ENCODE measurements at places on chromosomes 2 and 18.

DNA sequence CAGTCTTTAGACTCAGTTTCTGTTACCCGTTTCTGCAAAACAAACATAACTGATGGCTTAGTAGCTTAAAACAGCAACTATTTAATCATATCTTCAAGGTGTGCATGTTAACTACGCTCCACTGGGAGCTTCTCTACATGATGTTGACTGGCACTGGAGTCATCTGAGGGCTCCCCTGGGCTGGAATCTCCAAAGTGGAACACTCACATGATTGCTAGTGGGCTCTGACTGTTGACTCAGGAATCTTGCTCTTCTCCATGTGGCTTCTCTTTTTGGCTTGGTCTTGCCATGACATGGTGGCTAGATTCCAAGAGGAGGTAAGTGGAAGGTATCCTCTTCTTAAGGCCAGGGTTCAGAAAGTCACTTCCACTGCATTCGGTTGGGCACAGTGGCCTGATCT is 160.8 kb downstream of the PMAIP1 start:
- DNase-seq, result no peak

GRCh38 chr2:18171191-18172139 is 293.0 kb downstream of the KCNS3 start:
- no peak for DNase-seq

DNA sequence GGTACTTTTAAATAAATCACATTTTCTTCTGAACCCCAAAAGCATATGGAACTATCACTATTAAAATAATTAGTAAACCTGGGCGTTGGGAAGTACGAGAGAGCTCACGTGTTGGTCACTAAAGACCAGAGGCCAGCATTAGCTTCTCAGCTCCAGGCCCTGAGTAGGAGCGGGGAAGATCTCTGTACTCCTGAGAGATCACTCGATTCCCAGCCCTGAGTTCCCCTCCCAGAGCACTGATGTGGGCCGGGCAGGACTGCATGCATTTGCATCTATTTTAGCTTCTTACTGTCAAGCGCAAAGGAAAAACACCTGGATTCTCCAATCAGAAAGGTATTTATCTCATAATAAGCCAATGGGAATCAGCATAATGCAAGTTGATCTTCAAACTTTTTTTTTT is 6.2 kb downstream of the PXDN start:
- no peak for DNase-seq

GRCh38 chr2:98569197-98569793 is 39.0 kb downstream of the COA5 start:
- DNase-seq, result peak; percentile 75

DNA sequence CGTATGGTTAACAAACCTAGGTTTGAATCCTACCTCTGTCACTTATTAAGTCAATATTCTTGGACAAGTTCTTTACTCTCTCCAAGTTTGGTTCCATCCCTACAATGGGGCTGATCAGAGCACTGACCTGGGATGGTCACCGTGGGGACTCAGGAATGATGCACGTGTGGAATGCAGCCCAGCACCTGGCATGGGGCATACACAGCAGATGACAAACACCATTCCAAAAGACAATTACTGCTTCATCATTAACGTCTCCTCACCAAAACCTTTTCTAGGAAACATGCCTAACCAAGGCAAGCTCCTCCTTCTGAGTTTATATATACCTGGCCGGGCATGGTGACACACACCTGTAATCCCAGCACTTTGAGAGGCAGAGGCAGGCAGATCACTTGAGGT is 532.9 kb upstream of the ID2 start:
- DNase-seq, result no peak

DNA sequence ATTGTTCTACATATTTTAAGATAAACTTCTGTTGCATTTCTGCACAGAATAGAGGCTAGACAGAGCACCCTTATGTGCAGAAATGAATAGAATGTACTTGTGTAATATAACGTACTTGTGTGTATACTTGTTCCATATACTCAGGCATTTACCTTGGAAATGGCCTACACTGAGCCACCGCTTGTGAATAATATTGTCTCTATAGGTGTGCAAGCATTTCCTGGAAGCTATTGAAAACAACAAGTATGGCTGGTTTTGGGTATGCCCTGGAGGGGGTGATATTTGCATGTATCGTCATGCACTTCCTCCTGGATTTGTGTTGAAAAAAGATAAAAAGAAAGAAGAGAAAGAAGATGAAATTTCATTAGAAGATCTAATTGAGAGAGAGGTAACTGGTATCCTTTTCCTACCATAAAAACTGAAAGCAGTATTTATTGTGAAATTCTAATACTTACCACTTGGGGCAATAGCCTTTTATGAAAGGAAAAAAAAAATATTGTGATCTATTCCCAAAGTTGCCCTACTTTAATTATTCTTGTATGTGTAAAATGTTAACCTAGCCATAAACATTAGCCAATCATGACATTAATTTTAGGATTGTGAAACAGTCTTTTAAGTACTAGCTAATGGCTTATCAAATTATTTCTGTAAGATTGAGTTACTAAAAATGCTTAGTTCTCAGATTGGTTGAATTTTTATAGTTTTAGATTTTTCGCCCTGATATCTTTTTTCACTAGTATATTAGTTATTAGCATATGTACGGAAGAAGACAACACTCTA is 18.0 kb downstream of the ZC3H15 start:
- no peak for DNase-seq

DNA sequence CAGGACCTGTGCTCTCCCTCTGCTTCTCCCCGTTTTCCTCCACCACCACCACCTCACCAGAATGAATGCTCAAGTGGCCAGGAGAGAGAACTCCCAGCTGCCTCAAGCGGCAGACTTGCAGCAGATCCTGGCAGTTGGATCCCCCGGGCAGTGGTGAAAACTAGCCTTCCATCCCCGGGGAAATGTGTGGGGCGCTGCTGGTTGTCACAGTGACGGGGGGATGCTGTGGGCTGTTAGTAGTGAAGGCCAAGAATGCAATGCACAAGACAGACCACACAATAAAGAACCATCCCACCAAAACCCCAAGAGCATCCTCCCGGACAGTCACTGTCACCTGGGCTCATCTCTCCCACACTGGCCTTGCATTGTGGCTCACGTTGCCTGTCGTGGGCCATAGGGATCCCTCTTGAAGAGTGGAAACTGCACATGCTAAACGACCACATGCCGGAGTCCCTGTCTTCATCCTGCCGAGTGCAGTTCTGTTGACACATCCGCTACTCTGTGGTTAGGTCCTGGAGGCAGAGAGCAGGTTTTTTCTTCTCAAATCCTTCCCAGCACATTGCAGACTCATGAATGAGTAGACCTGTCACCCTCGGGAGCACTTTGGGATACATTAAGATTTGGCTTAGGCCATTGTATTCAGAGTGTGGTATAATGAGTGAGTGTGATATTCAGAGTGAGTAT is 13.5 kb downstream of the SPATA3 start:
- no peak for DNase-seq

DNA sequence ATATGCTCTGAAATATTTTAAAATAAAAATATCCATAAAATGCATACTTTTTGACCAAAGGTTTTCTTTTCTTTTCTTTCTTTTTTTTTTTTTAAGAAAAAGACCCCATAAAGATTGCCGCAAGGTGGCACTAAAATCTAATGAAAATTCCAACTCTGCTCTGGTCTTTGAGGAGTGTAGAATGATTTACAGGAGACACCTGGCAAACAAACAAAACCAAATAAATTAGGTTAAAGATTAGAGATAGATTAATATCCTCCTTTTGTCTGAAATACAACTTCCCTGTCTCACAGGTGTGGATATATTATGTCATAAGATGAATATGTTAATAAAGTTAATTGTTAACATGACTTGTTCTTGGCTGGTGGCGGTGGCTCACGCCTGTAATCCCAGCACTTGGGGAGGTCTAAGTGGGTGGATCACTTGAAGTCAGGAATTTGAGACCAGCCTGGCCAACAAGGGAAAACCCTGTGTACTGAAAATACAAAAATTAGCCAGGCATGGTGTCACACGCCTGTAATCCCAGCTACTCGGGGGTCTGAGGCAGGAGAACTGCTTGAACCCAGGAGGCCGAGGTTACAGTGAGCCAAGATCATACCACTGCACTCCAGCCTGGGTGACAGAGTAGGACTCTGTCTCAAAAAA is 3.5 kb upstream of the RHOB start:
- no peak for DNase-seq

DNA sequence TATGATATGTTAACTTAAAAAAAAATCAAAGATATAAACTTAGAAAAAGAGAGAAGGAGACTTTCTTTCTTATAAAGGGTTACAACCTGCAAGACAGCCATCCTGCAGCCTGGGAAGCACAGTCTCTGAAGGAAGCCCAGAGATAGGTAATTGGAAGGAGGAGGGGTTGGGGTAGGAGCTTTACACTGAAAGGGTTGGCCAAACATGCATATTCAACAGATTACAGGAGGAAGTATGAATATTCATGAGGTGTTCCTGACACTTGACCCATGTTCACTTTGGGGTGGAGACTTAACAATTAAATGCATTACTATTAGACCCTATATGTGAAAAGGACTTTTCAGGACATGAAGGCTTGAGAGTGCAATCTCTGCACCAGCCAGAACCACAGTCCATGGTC is 71.7 kb upstream of the CDH2 start:
- no peak for DNase-seq

DNA sequence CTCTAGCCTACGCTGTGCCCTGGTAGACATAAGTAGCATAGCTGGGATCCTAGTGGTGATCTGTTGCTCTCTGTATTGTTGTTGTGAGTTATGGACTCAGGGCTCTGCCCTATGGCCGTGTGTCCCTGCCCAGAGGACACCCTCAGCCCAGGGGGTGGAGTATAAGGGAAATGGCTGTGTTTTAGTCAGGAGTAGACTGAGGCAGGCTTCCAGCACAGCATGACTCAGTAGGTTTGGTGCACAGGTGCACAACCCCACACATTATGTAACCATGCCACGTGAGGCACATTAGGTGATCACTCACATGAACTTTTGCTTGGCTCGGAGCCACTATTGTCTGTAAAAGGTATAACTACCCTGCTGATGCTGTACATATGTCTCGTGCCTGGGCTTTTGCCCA is 59.9 kb upstream of the PEX13 start:
- DNase-seq, result no peak

DNA sequence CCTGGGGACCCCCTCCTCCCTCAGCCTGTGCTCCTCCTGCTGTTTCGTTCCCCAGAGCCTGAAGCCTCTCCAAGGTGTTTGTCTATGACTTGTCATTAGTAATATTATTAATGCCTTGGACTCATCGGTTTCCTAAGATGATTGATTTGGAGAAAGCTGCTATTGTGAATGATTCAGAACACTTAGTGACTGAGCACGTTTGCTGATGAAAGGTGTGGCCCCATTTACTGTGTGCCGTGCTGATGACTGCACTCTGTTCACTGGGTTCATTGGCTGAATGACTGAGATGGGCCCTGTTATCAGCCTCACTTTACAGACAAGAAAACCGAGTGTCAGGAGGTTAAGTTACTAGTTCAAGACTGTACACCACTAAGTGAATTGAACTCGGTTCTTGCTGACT is 111.4 kb downstream of the SPP2 start:
- no peak for DNase-seq

- DNase-seq, result no peak
Observed at GRCh38 chr2:118264232-118264990, 176.1 kb downstream of the INSIG2 start.

- no peak for DNase-seq
Observed at GRCh38 chr2:54559006-54559445, 102.9 kb downstream of the SPTBN1 start.

- DNase-seq, result no peak
Observed at GRCh38 chr18:13427354-13427753, 208.8 kb downstream of the LDLRAD4 start.

DNA sequence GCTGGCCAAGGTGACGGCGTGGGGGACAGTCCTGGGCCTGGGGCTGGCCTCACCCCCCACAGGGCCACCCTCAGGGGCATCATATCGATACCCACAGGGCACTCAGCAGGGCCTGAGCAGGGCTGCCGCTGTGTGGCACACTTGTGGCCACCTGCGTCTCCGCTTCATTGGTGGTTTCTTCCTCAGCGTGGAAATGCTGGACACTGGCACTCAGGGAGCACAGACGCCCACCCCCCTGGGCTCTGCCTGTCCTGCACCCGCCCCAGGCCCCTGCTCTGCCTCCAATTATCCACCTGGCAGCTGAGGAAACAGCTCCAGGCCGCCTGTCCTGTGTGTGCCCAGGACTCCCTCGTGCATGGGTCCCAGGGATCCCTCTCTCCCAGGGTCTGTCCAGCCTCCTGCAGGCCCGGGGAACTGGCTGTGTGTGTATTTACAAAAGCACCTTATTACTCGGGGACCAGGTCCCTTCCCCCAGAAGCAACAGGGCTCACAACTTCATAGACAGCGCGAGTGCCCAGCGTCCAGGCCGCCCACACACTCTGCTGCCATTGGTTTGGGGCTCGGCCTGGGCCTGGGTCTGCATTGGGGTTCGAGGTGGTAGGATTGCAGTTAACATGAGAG is 13.1 kb downstream of the CROCC2 start:
- DNase-seq, result peak; percentile 12

- no peak for DNase-seq
Observed at GRCh38 chr18:72672364-72673184, 128.4 kb upstream of the CBLN2 start.

DNA sequence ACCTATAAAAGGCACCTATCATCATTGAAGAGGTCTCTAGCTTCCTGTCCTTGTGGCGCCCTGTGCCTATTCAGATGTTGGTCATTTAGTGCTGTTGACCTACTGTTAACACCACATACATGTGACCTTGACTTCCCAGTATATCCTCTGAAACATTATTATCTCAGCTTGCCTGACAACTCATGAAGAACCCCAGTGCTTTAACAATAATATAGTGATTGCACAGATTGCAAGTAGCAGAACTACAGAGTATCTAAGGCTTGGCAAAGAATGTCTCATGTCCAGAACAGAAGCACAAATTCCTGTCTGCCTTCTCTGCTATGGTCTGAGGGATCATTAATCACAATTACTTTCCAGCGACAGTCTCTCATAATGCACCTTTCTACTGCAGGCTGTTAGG is 165.3 kb downstream of the LCLAT1 start:
- no peak for DNase-seq

- no peak for DNase-seq
Observed at GRCh38 chr2:191521608-191522208, 156.2 kb upstream of the NABP1 start.

- no peak for DNase-seq
Observed at GRCh38 chr2:64937687-64938491, 51.3 kb upstream of the SLC1A4 start.

DNA sequence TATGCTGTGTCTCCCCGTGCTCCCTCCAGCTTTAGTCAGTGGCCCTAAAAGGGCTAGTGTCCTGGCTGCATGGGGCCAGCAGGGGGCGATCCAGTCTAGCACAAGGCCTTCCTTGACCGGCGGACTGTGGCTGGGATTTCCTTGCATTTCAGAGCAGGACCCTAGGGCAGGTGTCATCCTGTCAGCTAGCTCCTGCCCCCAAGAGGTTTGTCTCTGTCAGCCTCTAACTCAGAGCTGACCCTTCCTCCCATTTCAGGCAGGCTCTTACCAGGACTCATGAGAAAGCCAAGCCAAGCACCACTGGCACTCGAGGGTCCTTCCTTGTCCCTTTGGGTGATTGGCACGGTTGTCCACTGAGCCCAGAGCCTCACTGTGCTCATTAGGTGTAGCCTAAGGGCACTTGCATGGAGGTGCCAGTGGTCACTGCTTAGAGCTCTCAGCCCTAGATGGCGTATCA is 140.3 kb downstream of the RPIA start:
- DNase-seq, result no peak

Measured in activated CD8-positive, alpha-beta memory T cell treated with anti-CD3 and anti-CD28 coated beads, Interleukin-2, amount 50 U/mL, for 4 hours (primary cell).